ENCODE measurements at places on chromosomes 6 and 20.

DNA sequence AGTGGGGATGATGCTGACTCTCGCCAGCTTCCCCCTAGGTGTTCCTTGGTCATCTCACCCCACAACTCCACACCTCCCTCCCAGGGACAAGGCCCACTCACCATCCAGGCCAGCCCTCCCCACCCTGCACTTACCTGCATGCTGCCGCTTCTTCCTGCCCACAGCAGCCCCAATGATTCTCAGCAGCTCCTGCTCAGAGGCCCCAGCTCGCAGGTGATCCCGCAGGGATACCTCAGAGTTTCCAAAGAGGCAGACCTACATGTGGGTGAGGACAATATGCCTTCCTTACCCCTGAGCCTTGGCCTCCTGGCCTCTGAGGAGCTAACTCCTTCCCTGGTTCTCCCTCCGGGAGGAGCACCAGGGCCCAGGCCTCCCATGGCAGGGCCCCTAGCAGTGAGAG is 24.6 kb downstream of the MOCS1 start:
- no peak for DNase-seq

DNA sequence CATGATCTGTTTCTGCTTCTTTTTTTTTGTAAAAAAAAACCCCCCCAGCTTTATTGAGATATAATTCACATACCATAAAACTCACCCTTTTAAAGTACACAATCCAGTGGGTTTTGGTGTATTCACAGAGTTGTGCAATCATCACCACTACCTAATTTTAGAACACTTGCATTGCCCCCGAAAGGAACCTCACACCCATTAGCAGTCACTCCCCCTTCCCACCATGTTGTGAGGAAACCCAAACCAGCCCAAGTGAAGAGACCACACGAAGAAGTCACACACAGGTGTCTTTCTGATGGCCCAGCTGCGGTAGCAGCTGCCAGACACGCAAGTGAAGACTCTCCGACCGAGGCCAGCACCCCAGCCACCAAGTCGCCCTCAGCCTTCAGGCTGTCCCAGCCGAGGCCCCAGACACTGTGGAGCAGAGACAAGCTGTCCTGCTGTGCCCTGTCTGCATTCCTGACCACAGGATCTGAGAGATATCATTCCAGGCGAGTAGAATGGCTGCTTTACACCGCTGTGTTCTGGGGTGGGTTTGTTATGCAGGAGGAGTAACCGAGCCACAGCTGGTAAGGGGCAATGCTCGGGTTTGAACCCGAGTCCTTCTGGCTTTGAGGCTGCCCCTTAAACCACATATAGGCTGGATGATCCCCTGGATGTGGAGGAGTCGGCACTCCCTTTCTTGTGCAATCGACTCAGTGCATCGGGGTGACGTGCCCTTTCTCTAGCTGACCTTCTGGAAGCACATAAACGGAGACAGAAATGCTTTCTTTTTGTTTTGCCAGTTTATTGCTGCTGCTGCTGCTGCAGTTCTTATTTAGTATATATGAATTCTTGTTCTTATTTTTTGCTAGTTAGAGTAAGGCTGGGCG is 59.1 kb upstream of the PTPN1 start:
- peak; percentile 76 for DNase-seq

GRCh38 chr6:11614534-11615213 is 77.1 kb downstream of the TMEM170B start:
- DNase-seq: no peak

GRCh38 chr6:106745197-106745770 is 115.9 kb downstream of the QRSL1 start:
- DNase-seq: no peak

DNA sequence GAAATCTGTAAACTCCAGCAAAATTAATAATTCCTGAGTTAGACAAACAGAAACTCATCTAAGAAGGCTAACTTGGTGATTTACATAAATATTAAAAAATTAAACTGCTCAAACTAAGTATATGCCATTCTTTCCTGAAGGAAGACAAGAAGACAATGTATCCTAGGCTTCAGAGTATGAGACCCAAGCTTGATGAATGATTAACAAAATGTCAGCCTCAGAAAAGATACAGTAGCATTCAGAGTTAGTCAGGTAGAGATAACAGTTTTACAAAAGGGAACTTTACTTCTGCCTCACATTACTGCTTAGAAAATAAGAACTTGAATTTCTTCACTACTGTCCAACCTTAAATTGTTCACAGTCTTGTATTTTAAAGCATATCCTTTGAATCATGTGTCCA is 12.0 kb downstream of the CSNK2A1 start:
- DNase-seq: no peak

- DNase-seq: no peak
These were observed 34.1 kb downstream of the EZR start for GRCh38 chr6:158785036-158785435.

DNA sequence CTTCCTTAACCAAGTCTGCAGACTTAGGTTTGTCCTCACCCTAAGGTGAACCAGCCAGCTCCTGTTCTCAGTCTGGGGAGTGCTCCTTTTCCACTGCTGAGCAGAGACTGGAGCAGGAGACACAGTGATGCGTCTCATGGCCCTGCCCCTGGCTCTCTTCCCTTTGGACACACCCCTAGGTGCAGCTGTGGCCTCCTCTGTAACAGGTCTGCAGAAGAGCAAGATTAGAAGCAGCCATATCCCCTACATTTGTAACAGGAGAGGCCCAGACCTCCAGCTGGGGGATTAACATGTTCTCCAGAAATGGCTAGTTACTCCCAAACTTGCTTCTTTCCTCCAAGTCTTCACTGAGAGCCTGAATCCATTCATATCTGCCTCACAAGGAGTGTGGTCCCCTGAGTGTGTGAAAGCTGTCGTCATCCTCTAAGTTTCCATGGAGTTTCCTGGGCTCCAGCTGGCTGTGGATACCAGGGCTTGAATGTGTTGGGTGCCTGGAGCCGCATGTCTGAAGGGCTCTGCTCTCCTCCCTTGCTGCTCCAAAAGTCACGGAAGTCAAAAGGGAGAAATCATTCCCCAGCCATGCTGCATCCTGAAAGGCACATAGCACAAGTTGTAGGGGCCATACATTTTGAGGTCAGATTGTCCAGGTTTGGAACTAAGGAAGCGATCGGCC is 57.7 kb downstream of the PPP1R14C start:
- DNase-seq: no peak

GRCh38 chr20:53927990-53928389 is 142.4 kb downstream of the BCAS1 start:
- DNase-seq: no peak
